Kidney tubule cell (primary cell): ENCODE measurements at places on chromosomes 1 and 21.

GRCh38 chr1:34806396-34806795 lies 13.6 kb downstream of the GJA4 start:
- peak; percentile 3 for DNase-seq

DNA sequence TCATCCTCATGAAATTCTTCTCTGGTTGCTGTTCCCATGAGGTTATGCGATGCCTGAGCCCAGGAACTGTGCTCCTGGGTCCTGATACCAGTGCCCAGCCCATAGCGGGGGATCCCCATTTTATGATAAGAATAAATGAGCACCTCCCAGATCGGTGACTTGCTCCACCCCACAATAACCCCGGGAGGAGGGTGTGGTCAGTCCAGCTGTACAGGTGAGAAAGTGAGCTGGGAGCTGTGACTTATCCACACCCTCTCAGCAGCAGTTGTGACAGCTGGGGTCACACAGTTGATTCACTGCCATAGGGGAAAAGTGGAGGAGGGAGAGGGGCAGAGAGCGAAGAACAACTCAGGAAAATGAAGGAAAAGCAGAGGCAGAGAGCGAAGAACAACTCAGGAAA lies 33.4 kb downstream of the OR2G3 start:
- DNase-seq: no peak

- no peak for DNase-seq
Measured at GRCh38 chr1:36846357-36846756, 188.0 kb downstream of the GRIK3 start.

GRCh38 chr1:94734963-94735901 lies 84.9 kb upstream of the SLC44A3 start:
- peak; percentile 38 for DNase-seq

- no peak for DNase-seq
Measured at GRCh38 chr1:44275991-44276405, 62.7 kb downstream of the DMAP1 start.

GRCh38 chr1:109247401-109248365 lies 1.7 kb upstream of the CELSR2 start:
- DNase-seq: no peak

- no peak for DNase-seq
Measured at GRCh38 chr1:230170153-230170547, 103.1 kb downstream of the GALNT2 start.

GRCh38 chr1:161998811-161999210 lies 24.9 kb downstream of the OLFML2B start:
- peak; percentile 88 for DNase-seq

- DNase-seq: no peak
Measured at GRCh38 chr1:232292818-232293217, 337.1 kb downstream of the SIPA1L2 start.

DNA sequence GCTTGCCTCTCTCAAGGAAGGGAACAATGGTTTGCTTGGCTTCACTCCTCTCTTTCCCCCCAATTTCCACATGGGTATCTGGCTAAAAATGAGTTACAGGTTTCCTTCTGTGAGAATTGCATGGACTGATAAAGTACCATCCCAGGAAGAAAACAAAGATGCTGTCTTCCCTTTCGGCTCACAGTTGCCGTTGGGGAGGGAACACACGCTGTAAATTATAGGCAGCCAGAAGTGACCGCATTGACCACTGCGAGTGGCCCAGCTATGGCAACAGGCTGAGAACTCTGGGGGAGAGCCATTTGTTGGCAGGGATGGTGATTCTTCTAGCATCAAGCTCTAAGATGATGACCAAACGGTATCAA lies 2.9 kb downstream of the RUNX1 start:
- no peak for DNase-seq

DNA sequence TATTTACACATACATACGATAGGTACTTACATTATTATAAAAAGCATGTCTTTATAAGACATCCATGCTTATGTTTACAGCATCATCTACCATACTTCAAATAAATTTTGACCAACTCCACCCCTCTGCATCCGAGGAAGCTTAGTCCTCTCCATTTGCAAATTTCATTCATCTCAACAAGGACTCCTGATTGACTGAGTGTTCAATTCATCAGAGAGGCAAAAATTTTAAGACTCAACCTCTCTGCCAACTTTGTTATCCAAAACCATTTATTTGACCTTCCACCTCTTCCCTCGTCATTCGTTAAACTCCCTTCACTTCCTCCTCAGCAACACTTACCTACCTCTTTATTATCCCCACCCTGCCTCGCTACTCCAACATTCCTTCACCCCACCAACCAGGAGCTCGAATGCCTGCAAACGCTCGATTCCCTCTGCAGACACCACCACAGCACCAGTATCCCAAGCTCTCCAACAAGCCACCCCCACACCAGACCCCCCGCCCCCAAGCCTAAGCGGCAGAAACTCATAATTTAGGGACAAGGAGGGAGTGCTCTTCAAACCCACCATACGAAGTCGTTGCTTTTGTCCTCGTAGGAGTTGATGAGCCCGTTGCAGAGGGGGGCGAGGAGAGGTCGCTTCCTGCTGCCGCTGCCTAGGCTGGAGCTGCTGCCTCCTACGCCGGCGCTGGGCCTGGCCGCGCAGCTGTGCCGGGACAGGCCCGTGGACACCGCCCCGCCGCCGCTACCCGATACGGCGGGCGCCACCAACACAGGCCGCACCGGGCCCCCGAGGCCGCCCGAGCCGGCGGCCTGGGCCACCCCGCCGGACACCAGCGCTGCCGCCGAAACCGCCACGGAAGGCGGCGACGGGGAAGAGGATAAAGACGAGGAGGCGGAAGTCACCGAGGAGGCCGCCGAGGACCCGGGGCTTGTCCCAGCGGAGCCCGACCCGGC lies 803 bp downstream of the COP1 start:
- peak; percentile 69 for DNase-seq

GRCh38 chr1:161779393-161779792 lies 13.3 kb downstream of the ATF6 start:
- DNase-seq: no peak

- DNase-seq: peak; percentile 30
Measured at GRCh38 chr1:41341772-41342562, 19.3 kb upstream of the FOXO6 start.

- peak; percentile 72 for DNase-seq
Measured at GRCh38 chr1:156262461-156263287, 14.8 kb upstream of the PAQR6 start.

DNA sequence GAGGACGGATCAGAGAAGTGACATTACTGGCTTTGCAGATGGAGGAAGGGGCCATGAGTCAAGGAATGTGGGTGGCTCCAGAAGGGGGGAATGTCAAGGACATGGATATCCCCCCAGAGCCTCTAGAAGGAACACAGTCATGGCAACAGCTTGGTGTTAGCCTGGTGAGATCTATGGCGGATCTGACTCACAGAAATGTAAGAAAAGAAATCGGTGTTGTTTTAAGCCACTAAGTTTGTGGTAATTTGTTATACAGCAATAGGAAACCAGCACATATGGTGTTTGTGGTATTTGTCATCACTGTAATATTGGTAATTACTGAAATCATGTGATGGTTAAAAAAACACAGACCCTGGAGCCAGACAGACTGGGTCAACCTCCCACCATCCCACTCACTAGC lies 236.2 kb downstream of the SETD4 start:
- DNase-seq: no peak

- no peak for DNase-seq
Measured at GRCh38 chr1:11562664-11563063, 83.7 kb downstream of the DISP3 start.

DNA sequence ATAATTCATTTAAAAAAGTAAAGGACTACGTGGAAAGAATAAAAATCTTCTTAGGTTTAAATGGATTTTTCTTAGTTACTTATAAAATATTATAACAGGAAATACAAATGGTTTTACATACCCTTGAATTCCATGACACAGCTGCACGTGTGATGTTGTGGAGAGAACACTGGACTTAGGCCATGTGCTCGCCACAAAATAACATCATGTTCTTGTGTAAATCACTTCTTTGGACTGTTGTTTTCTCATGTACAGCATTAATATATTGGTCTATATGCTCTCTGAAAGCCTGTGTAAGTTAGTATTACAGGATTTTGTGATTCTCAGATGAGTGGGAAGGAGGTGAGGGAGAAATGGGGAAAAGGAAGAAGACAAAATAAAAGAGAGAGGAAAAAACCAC lies 228.2 kb downstream of the DNM3 start:
- no peak for DNase-seq

DNA sequence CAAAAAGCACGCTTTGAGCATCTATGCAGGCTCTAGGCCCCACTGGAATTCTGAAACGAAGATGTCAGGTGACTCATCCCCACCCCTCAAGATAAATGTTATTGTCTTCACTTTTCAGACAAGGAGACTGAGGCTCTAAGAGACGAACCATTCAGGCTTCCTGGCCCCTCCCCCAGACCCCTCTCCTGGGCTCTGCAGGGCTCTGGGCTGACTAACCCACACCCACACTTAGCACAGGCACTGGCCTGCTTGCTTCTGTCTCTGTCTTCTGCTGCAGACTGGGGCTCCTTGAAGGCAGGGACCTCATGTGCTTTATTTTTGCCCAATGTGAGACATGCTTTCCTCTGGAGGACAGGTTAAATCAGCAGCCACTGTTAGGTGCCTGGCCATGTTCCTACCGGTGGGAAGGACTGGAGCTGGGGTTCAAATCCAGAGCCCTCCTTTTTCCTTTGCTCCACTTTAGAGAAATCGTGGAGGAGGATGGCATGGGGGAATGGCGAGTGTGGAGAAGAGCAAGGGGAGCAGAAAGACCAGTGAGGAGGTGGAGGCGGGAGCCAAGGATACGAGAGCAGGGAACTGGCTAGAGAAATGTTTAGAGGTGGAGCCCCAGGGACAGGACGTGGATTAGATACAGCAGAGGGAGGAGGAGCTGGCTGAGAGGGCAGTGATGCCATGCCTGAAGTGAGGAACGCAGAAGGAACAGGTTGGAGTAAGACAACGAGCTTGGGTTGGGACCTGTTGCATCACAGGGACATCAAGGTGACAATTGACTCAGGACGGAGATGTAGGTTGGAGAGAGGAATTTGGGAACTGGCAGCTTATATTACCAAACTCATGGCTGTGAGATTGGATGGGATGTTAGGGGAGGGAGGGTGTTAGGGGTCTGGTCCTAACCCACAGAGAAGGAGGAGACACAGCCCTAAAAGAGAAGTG lies 1.7 kb downstream of the TMEM125 start:
- DNase-seq: no peak

DNA sequence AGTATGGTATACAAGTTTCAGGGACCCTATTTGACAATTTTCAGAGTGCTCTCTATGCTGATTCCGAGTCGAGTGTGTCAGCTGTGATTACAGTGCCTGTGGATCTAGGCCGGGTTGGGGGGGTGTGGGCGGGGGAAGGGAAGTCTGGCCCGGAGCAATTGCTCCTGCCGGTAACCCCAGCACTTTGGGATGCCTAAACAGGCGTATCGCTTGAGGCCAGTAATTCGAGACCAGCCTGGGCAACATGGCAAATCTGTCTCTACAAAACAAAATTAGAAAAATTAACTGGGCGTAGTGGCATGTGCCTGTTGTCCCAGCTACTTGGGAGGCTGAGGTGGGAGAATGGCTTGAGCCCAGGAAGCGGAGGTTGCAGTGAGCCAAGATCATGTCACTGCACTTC lies 1.6 kb upstream of the IL10RB start:
- no peak for DNase-seq

DNA sequence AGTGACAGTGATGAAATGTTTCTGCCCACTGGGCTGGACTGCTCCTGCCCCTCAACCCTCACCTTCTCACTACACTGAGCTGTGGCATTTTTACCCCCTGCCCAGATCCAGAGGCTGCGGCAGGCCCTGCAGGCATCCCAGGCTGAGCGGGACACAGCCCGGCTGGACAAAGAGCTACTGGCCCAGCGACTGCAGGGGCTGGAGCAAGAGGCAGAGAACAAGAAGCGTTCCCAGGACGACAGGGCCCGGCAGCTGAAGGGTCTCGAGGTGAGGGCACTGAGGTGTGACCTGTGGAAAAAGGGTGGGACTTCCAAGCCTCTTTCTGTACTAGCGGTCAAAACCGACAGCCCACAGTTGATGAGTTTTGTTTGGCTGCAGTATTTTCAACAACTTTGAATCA lies 6.2 kb upstream of the TUFT1 start:
- DNase-seq: no peak

- no peak for DNase-seq
Measured at GRCh38 chr1:36457691-36458090, 6.5 kb downstream of the MRPS15 start.

DNA sequence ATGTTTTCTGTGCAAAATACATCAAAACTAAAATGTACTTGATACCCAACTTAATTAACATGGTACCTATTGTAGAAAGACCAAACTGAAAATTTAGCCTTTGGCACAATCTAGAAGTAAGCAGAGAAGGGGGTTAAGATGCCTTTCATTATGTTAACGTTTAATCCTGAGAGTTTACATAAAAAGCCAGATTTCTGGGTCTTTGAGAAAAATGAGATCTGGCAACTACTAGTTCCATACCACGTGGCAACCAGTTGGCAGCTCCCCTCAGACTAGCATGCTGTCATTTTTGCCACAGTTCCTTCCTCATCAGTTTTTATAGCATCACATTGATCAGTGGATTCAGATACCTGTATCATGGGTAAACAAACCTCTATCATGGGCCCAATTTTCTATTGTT lies 1.5 kb downstream of the RO60 start:
- DNase-seq: peak; percentile 26

GRCh38 chr1:99439433-99440075 lies 175.3 kb downstream of the PLPPR4 start:
- DNase-seq: no peak

DNA sequence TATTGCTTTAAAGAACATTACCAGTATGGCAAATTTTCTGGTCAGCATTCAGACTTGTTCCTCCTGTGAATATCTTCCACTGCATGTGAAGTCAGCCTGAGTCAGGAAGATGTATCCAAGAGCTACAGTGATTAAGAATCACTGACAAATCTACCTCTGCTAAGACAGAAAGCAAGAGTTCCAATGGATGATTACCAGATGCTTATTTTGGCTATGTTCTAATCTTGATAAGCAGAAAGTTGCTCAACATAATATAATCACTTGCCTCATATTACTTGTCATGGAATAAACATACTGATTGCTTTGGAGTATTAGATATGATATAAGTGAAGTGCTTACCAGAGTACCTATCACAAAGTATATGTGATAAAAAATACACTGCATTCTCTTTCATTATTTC lies 738.1 kb downstream of the ADGRL2 start:
- peak; percentile 48 for DNase-seq

DNA sequence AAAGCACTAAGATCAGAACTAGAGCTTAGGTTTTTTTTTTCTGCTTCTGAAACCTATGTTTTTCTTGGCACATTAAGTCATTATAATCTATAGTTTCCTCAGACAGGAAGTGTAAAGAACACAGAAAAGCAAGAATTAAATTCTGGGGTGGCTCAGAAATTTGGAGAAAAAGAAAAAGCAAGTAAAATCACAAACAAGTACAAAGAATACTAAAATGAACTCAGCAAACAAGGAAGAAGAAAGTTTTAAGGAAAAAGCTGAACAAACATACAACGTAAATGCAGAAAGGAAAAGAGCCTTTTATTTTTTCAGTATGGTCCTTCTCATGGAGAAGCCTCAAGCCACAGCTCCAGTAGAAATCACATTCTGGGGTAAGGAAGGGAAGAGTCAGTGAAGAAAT lies 8.6 kb upstream of the CNN3 start:
- no peak for DNase-seq

DNA sequence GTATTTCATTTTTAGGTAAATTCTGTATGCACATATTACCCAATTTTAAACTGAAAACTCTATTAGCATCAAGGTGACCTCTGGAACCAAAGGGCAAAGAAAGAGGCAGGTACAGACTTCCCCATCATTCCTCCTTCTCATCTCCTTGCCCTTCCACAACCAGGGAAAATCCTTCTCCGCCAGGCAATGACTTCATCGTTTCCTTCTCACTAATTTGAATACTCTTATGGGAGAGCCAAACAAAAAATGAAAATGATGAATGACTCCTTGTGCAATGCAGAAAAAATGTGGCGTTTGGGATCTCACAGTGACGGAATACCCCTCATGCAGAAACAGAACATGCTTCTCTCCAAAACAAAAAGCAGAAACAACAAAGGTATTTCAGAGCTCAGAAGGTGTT lies 83.7 kb downstream of the HLCS start:
- DNase-seq: no peak
